ENCODE measurements at places on chromosomes 12 and 14.

DNA sequence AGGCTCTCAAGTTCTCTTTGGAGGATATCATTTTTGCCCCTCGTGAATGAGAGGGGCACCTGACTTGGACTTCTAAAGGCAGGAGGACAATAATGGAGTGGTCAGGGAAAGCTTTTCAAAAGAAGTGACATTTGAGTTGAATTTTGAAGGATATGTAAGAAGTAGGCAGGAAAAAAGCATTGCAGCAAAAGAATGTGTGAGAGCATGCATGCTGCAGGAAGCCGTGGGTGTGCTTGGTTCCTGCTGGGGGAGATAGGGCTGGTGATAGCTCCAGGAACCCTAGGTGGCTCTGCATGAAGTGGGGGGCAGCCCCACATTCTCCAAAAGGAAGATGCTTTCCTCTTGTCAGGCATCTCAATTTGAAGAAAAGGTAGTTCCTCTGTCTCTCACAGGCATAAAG lies 23.1 kb downstream of the ACVR1B start:
- no peak for DNase-seq

GRCh38 chr14:100554082-100554677 lies 33.0 kb downstream of the BEGAIN start:
- DNase-seq: no peak

DNA sequence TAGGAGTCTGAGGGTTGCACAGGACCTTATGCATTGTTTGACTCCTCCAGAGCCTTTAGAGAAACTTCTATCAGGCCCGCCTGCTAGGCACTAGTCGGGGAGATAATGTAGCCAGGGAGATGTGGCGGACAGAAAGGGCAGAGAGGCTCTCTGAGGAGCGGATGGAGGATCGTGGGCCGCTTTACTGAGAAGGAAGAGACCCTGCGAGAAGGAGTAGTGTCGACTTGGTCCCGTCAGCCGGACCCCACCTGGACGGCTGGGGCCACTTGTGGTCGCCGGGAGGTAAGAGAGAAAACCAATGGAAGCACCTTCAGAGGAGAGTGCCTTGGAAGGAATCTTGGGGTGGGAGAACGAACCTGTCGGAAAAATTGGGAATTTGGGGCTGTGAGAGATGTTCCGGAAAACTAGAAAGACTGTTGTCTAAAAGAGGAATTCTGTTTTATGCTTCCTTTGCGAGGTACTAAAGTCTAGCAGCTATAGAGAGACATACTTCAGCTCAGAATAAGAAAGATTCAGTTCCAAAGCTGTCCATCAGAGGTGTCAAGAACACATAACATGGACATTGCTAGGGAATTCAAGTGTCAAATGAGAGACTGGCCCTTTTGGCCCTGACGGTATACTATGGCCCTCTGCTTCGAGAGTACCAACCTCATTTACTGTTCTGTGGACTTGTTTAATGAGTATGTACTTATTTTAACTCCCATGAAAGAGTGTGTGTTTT lies 660 bp upstream of the MCRS1 start:
- DNase-seq: no peak

GRCh38 chr14:95402578-95402977 lies 82.9 kb upstream of the CLMN start:
- DNase-seq: no peak

GRCh38 chr12:92543359-92543758 lies 159.4 kb upstream of the PLEKHG7 start:
- no peak for DNase-seq

DNA sequence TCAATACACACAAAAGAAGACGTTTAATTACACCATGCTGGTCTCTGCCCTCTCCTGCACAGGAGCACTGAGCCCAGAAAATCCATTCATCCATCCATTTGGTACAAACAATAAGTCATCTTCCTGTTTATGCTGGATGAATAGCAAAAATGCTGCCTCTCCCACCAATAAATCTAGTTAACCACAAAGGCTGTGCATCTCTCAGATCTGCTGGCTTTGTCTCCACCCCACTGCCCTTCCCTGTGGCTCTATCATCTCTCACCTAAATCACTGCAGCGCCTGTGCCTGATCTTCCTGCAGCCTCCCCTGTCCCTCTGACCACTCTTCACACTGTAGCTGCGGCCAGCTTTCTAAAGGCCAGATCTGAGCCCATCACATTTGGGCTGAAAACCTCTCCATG lies 72.9 kb upstream of the DDX11 start:
- no peak for DNase-seq

DNA sequence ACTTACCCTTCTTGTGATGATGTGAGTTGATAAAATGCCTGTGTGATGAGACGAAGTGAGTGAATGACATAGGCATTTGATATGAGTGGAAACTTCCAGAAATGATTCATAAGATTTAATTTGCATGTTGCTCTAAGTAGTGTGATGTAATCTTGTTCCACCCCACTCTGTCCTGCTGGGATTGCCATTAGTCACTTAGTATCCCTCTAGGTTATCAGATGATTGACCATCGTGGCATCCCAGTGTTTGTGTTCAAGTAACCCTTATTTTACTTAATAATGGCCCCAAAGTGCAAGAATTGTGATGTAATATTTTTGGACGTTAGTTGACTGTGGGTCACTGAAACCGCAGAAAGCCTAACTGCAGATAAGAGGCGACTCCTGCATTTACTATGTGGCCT lies 214.4 kb upstream of the DIO2 start:
- DNase-seq: no peak

- DNase-seq: no peak
Observed at GRCh38 chr14:30114051-30114450, 186.4 kb upstream of the PRKD1 start.

- DNase-seq: no peak
Observed at GRCh38 chr12:89117448-89118034, 234.8 kb downstream of the DUSP6 start.

DNA sequence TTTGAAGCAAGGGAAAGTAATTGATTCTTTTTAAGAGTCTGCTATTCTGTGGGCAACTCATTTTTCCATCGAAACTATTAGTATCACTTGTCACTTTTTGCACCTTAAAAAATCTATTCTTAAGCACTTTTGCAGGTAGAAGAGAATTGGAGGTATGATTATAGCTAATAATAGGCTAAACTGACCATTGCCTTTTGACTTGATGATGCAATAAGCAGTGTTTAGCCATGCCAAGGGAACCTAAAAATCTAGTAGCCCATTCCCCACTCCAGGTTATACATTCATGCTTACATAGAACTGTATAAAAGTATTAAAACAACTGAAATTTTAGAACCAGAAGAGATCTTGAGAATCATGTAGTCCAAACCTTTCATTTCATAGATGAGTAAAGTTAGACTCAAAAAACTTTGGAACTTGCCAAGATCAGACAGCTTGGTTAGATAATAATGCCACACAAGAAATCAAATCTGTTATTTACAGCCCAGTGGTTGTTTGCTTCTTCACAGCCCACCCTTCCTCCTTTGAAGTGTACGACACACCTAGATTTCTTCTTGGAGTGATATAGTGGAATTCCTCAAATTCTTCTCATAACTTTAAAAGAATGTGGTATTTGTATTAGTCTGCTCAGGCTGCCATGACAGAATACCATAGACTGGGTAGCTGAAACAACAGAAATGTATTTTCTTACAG lies 21.7 kb upstream of the GARIN2 start:
- no peak for DNase-seq

DNA sequence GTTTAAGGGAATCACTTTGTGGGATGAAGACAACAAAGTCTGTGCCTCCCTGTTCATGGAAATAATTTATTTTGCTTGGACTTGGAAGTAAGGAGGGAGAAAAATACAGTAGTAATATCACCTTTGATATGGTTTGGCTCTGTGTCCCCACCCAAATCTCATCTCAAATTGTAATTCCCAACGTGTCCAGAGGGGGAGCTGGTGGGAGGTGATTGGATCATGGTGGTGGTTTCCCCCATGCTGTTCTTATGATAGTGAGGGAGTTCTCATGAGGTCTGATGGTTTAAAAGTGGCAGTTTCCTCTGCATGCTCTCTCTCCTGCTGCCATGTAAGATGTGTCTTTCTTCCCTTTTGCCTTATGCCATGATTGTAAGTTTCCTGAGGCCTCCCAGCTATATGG lies 460.7 kb downstream of the NOVA1 start:
- no peak for DNase-seq

DNA sequence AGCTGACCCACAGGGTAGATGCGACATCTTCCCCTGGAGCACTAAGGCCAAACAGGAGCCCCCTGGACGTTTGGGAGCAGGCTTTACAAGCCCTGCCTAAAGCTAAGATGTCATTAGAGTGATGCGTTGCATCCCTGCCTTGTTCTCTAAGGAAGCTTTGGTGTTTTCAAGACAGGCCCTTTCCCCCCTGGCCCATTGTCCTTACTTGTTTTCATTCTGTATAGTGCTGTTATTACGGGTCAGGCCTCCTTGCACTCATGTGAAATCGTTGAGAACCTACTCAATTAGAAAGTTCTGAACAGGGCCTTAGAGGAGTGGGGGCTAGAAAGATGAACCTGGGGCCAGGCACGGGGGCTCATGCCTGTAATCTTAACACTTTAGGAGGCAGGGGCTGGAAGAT lies 1.7 kb upstream of the PRKCH start:
- no peak for DNase-seq

DNA sequence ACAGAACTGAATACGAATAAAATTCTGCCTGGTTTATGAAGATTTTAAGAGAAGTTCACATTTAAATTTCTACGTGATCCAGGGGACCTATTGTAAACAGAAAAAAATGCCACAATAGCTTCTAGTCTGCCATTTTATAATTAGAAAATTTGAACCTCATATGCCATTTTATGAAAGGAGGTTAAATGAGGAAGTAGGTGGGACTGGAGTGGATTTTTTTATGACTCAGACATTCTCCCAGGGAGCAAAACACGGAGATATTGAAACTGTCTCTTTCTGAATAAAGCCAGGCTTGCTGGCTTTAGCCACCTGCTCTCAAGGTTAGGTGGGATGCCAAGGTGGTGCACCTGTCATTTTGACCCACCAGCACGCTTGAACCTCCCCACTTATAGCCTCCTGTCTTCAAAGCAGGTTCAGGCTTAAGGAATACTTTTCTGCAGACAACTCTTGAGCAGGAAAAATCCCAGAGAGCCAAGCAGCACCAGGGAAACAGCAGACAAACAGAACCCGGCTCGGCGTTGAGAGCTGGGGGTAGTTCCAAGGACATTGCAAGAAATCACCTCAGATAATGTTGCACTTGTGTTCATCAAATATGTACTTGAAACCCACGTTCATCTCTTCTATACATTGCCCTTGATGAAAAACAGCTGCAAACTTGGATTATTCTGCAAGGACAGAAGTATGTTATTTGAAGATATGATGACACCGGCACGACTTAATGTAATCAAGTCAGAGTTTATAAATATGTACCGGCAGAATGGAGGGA lies 203.7 kb downstream of the PPM1H start:
- no peak for DNase-seq

DNA sequence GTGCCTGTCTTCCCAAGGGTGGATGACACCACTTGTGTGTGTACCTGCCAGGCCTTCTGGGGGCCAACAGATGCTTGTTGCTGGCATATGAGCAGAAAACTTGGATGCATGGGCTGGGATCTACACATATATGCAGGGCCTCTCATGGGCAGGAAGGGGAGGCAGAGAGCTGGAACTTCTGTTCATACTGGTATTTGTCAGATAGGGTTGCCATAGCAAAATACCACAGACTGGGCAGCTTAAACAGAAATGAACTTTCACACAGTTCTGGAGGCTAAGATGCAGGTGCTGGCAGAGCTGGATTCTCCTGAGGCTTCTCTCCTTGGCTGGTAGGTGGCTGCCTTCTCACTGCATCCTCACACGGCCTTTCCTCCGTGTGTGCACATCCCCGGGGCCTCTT lies 121.8 kb downstream of the SUDS3 start:
- no peak for DNase-seq

DNA sequence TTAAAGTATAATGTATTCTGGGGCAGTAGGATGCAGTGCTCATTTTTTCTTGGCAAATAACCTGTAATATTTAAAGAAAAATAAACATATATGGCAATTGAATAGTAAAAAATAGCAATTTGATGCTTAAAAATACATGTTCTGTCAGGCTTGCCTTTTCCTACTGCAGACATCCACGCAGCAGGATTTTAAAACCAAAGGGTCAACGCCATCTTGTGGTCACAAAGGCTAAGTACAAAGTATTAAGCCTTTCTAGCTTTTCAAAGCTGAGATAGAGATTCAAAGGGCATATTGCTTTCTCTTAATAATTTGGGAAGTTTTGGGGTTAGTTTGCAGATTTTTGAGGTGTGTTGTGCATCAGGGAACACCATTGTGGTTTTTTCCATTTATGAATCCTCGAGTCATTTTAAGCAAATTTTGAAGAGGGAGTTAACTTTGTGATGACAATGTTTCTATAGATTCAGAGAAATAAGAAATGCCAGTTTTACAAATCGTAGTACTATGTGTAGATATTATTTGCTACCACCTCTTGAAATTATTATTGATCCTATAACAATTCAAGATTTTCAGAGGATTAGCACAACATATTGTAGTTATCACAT lies 4.7 kb upstream of the CCER1 start:
- DNase-seq: no peak

GRCh38 chr14:32330351-32331111 lies 1.4 kb downstream of the AKAP6 start:
- DNase-seq: no peak

DNA sequence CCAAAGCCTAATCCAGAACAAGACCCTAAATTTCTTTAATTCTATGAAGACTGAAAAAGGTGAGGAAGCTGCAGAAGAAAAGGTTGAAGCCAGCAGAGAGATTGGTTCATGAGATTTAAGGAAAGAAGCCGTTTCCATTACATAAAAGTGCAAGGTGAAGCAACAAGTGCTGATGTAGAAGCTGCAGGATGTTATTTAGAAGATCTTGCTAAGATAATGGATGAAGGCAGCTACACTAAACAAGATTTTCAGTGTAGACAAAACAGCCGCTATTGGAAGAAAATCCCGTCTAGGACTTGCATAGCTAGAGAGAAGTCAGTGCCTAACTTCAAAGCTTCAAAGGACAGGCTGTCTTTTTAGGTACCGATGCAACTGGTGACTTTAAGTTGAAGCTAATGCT lies 65.4 kb upstream of the AMIGO2 start:
- no peak for DNase-seq
